Stimulated activated CD4-positive, alpha-beta T cell treated with anti-CD3 and anti-CD28 coated beads, Interleukin-12 subunit alpha, Interleukin-12 subunit beta, amount 100 ng/mL, for 24 hours (primary cell): ENCODE measurements at places on chromosomes 7 and 10.
A peak's percentile ranks its signal among the peaks of the same experiment; 100 is the strongest.

DNA sequence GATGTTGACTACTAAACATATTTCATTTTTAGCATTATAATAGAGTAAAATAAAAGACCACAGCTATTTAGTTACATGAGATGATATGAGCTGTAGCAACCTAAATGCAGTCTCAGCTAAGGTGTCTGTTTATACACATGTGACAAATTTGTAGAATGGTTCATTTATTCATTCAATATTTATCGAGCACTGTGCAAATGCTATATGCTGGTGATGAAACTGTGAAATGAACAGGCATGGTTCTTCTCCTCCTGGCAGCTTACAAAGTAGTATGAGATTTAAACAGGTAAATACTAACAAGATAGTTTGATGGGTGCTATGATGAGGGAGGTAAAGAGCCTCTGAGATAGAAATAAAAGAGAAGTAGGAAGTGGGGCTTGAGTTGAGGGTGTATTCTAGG lies 60.8 kb downstream of the LRGUK start:
- DNase-seq: no peak

- no peak for DNase-seq
Measured at GRCh38 chr7:158267742-158268435, 319.7 kb downstream of the PTPRN2 start.

DNA sequence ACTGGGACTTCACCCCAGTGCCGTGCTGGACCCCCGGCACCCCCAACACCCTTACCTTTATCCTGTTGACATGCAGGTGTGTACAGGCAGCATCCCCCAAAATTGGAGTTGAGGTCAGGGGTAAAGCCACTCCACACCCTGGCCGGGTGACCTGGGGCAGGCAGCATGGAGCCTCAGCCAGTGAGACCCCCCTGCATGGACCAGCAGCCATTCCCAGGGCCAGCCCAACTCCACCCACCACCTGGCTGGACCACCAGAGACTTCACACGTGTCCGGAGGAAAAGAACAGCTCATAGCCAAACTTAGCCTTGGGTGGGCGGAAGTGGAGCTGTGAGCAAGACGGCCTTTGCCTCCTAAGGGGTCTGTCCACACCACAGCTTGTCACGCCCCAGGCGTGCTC lies 413.0 kb upstream of the FOXK1 start:
- no peak for DNase-seq

- no peak for DNase-seq
Measured at GRCh38 chr10:11097686-11098085, 80.0 kb downstream of the CELF2 start.

GRCh38 chr10:30701451-30702173 lies 72.1 kb upstream of the LYZL2 start:
- peak; percentile 62 for DNase-seq

- DNase-seq: no peak
Measured at GRCh38 chr7:155809947-155810769, 2.1 kb downstream of the SHH start.

DNA sequence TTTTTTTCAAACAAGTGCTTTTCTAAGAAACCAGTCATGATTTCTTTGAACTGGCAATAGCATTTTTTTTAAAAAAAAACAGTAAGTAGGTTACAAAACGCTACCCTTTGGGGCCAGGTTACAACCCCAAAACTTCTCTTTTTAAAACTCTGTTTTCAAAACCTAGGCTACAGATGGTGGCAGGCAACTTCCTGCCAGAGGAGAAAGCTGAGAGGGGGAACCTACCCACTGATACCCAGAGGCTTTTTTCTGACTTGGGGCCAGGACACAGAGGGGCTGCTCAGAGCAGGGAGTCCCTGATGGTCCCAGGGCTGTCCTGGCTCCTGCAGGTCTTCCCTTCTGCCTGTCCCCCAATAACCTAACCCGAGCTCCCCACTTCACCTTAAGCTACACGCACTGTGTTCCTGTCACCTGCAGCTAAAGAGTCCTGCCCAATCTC lies 6.9 kb downstream of the STN1 start:
- DNase-seq: no peak

GRCh38 chr7:66250711-66251110 lies 45.6 kb downstream of the TPST1 start:
- no peak for DNase-seq

DNA sequence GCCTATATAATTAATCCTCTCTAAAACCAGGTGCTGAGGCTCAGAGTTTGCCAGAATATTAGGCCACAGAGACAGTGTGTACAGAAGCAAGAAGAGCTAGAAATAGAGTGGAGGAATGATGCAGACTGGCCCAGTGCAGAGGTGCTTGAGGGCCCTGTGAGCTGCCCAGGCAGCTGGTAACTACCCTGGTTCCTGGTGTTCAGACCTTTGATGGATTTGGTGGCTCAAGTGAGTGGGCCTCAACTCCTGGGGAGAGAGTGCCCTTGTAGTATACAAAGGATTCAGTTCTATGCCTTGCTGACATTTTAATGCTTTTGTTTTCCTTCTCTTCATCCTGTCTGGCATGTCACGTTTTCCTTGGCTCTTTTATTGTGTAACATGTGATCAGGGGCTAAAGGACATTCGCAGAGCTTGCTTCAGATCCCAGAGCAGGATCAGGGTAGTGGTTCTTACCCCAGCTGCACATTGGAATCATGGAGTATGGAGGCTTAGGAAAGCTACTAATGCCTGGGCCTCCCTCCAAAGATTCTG lies 20.0 kb downstream of the LRRC4 start:
- no peak for DNase-seq
